Inflammatory macrophage treated with lipopolysaccharide for 4 hours (primary cell): ENCODE measurements at places on chromosomes 2 and 18.

DNA sequence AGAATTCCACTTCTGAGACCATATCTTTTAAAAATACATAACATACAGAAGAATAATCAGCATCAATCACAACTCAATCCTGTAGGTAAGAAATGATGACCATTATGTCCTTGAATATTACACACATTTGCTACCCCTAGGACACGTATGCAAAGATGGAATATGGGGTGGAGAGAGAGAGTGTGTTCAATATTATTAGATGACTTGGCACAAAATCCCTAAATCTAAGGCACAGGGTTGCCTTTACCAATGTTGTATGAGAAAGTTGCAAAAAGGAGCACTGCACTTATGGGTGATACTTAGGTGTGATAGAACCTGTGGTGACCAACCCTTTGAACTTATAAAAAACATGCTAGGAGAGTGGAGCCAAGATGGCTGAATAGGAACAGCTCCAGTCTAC, 326.2 kb upstream of the FSHR start:
- DNase-seq: no peak

GRCh38 chr2:19102696-19103423, 255.6 kb downstream of the OSR1 start:
- no peak for DNase-seq

- DNase-seq: no peak
Observed at GRCh38 chr2:38182492-38183003, 106.6 kb upstream of the CYP1B1 start.

DNA sequence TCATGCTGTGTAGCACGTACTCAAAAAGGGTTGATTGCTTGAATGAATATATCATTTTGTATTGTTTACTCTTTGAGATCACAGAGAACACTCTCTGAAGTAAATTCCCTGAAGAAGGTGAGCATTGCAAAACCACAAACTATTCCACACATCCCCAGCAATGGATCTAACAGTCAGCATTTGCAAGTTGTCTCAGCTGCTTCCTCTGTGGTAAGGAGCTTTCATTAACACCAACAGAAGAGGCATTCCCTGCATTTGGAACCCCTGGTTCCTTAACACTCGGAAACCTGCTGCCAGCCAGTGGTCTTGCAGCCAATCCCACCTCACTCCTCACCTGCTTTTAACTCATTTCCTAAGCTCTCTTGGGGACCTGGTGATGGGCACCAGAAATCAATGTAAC, 108.4 kb downstream of the IRS1 start:
- DNase-seq: no peak

DNA sequence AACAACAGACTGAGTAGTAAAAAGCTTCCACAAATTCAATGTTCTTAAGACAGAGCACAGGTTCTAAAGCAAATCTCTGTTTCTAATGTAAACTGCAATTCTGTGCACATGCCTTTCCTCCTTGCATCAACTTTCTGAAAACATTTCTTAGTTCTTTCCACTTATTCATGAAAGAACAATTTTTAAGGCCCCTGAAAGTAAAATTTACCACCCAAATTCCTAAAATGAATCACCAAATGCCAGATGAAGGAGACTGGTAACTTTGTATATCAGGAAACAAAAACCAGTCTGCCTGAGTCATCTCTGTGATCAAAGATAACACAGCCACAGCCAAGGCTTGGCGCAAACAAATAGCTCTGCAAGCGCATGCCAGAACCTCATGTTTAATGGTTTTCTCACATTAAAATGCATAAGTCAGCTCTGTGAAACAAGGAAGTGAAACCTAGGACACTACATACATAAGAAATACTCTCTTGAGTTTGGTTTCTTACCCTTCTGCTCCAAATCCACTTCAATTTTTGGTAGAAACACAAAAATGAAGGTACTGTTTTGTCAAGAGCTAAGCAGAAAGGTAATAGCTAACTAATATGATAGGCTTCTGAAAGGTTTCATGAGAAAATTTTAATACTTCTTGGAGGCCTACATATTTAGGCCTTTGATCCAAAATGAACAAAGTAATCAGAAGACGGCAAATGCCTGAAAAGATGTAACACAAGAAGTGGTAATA, 169.4 kb downstream of the THADA start:
- DNase-seq: peak; percentile 96

- DNase-seq: peak; percentile 74
Observed at GRCh38 chr18:3655254-3656050, 205.5 kb downstream of the TGIF1 start.

- DNase-seq: no peak
Observed at GRCh38 chr2:212266297-212266696, 272.3 kb downstream of the ERBB4 start.

DNA sequence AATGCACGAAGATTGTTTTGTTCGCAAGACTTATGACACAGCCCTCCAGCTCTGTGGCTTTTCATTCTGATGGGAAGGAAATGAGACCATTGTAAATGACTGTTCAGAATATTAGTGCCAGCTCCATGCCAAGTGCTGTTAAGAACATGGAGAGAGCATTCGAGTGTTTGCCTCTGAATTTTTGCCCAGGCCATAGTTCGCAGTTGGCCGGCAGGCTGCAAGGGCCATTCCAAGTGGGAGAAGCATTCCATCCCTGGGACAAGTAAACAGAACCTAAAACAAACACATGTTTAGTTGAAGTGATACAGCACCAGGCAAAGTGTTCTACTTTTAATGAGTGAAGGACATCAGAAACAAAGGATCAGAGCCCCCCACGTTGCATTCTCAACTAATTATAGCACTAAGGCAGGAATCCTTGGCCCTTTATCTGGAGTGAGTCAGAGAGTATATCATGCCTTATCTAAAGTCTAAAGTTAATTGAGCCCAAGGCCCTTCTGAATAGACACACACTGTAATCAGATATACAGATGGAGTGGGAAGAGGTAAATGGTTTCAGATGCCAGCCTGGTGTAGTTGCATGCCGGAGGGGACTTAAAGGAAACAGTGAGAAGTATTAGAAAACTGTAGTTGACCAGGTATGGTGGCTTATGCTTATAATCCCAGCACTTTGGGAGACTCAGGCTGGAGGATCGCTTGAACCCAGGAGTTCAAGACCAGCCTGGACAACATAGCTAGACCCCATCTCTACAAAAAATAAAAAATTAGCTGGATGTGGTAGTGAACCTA, 53.3 kb downstream of the NEDD4L start:
- DNase-seq: no peak

DNA sequence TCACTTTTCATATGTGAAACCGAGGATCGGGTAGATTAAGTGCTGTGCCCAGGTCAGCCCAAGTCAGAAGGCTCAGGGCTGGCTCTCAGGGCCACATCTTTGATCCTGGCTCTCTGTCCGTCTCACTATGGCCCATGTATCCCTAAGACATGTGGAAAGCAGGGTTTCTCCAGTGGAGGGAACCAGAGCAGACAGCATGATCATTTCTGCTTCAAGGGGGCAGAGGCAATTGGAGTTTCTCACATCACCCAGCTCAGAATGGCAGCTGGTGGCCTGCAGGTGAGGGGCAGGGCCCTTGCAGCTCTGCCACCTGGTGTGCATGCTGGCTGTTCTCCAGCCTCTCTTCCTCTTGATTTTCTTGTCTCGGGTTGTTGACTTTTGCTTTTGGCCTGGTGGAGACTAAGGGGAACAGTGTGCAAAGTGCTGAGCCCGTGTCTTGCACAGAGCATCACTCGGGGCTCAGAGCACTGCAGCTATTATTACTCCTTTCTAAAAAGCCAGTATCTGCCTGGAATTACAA, 27.0 kb downstream of the LDLRAD4 start:
- no peak for DNase-seq

GRCh38 chr2:1319393-1319792, 93.9 kb upstream of the TPO start:
- DNase-seq: no peak

GRCh38 chr2:101751875-101752619, 54.5 kb downstream of the MAP4K4 start:
- peak; percentile 19 for DNase-seq
